Brain (organoid and tissue), 16 donors: ENCODE measurements at places on chromosomes 2 and 18.

- DNase-seq: no peak
Measured at GRCh38 chr2:222270396-222270795, 28.4 kb downstream of the PAX3 start.

DNA sequence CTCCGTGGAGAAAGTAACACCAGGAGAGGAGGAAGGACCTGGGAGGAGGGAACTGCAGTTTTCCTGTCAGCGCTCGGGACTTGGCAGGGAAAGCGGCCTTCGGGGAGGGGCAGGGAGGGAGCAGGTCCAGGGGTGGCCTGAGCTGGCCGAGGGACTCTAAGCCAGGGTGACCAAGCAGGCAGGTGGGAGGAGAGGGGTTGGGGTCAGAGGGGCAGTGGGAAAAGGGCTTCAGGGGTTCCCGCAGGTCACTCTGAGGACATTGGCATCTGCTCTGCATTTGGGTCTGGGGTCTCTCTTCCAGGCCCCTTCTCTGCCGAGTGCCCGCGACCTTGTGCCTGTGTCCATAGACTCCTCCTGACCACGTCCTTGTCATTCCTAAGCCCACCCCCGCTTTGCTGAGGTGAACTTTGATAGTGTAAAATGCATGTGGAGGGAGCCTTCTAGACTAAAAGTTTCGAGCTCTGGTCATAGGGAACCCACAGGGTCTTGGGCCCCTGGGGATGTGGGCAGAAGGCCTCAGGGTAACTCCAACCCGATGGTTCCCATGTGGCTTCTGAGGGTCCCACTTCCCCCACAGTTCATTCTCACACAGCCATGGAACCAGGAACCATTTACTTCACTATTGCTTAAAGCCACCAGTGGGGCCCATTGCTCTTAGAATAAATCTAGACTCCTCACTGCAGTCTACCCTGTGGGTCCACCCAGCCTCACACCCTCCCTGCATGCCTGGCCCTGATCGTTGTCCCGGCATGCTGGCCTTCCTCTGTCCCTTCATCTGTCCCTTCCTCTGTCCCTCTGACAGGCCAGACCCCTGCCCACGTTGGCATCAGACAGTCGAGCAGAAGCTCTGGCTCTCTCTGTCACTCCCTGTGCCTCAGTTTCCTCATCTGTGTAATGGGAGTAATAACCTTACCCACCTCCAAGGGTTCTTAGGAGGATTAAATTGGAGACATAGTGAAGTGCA lies 229.2 kb downstream of the SEPTIN10 start:
- DNase-seq: no peak

DNA sequence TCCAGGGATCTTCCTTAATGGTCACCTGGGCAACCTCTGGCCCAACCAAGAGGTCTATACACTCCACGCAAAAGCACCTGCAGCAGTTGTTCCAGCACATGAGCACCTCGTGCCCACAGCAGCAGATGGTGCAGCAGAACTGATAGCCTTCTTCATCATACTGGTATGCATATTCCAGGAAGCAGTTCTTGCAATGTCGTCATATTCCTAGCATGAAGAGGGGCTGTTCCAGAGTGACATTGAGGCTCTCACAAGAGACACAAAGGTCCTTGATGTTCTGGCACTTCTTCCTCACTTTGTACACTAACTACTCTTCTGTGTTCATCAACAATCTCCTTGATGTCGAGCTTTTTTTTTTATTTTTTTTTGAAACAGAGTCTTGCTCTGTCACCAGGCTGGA lies 386.2 kb downstream of the MEIS1 start:
- DNase-seq: no peak

- peak; percentile 75 for DNase-seq
Measured at GRCh38 chr2:190804182-190804795, 76.3 kb upstream of the GLS start.

GRCh38 chr2:137998503-137998902 lies 34.2 kb downstream of the HNMT start:
- no peak for DNase-seq

- DNase-seq: no peak
Measured at GRCh38 chr2:37026050-37026449, 58.1 kb downstream of the HEATR5B start.

DNA sequence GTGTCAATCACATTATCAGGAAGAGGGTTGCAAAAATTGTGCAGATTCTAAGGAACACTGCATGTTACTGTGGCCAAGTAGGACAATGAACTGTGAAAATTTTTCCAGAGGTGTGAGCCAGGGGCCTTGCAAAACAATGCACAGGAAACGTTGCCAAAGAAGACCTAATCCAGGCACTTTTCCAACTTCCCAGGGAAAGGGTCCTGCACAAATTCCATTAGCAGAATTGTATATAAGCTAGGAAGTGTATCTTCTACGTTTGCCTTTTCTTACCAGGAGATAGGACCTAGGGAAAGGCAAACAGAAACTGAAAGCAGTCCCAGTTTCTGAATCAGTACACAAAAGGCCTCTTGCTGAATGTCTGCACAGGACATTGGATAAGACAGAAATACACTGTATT lies 1888.3 kb upstream of the CELF4 start:
- DNase-seq: peak; percentile 33
